T-helper 17 cell (primary cell): ENCODE measurements at places on chromosomes 12 and 14. TPM values are rescaled to one million over a fixed set of nuclear protein-coding genes. Genes with fewer than 3 reads are reported as not detected.

DNA sequence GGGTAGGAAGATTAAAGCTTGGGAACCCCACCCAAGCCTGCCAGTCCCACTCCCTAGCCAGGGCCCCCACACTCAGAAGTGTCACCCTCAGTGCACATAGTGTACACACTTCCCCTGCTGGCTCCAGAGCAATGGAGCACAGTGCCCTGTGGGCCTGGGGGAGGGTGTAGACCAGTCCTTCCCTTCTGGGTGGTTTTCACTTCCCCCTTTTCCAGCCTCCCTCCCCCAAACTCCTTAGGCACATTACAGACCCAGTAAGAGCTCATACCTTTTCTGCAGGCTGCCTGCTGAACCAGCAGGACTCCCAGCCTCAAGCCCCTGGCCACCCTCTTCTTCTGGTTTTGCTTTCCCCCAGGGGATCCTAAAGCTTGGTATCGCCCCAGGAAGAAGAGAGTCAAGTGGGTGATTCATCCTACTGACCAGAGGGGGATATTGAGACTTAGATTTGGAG, at the start of gene ZNF385A:
TSS of gene ZNF385A (minus strand) at position 143 of the 451 bp plus-strand sequence. CDS start 219 bp downstream, outside the sequence.
- H3K36me3 ChIP-seq: no peaks in the 10 kb centered on the region
- H3K4me3 ChIP-seq: no peak within 1 kb of the TSS
- H3K27ac ChIP-seq: no peak within 1 kb of the TSS
- H3K4me1 ChIP-seq: peaks cover 21% of the 10 kb centered on the region

MANSC4 gene
- not detected for total RNA-seq

DNA sequence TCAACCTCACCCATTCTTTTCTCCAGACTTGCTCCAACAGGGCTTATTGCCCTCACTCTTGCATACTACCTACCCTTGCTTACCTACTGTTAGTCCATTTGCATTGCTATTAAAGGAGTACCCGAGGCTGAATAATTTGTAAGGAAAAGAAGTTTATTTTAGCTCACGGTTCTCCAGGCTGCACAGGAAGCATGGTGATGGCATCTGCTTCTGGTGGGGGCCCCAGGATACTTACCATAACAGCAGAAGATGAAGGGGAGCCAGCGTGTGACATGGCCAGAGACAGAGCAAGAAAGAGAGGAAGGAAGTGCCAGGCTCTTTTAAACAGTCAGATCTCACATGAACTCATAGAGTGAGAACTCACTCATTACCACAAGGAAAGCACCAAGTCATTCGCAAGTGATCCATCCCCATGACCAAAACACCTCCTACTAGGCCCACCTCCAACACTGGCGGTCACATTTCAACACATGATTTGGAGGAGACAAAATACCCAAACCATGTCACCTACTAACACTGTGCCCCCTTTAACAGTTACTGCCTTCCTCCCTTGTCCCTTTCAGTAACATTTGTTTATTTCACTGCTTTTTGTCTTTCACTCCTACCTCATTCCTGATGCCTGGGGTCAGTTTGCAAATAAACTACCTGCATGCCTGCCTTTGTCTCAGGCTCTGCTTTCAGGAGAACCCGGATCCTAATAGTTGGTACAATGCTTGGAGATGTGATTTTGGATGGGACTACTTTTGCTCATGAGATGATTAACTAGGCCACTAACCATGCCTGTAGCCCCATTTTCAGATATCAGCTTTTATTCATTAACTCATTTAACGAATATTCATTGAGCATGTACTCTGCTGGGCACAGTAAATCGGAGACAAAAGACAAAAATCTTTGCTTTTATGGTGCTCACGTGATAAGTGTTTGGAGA, 41.6 kb upstream of the CSRP2 start:
- H3K4me3 ChIP-seq: no peak overlapping the region
- no peak for DNase-seq
- H3K36me3 ChIP-seq: peaks cover 2% of the 10 kb centered on the region
- H3K4me1 ChIP-seq: peaks cover 6% of the 10 kb centered on the region
- H3K27ac ChIP-seq: no peak overlapping the region
- peaks cover 39% of the 10 kb centered on the region for H3K27me3 ChIP-seq

PTPRQ gene
- not detected for total RNA-seq

DNA sequence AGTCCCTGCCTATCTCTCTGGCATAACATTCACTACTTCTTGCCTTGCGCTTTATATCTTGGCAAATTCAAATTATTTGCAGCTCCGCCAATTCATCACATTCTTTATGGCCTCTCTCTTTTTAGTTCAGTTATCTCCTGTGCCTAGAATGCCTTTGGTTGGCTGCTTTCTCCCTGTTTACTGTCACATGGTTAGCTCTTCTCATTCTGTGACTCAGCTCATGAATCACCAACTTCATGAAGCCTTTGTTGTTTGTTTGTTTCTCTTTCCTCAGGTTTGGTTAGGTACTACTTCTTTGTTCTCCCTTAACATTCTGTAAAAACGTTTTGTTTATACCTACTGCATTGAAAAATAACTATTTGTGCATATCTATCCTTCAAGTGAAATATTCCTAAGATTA, 376.5 kb upstream of the GARIN6 start:
- no peak for DNase-seq
- H3K27ac ChIP-seq: no peak overlapping the region
- H3K4me1 ChIP-seq: no peaks in the 10 kb centered on the region
- no peak overlapping the region for H3K4me3 ChIP-seq
- no peaks in the 10 kb centered on the region for H3K27me3 ChIP-seq

DNA sequence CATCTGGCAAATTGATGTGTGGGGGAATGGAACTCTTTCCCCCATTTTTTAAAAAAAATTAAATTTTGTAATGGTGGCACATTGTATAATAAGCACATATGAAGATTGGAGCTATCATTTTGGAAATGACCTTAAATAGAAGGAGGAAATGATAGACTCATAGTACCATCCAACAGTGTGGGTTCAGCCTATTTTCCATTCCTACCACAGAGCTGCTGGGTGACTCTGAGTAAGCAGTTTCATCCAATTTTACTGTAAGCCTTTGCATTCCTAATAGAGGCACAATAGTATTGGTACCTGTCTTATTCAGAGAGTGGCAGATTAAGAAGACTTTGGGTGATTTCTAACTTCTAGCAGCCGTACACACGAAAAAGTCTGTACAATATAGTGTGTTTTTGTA, 304.5 kb downstream of the RAD51B start:
- H3K36me3 ChIP-seq: no peaks in the 10 kb centered on the region
- no peaks in the 10 kb centered on the region for H3K27me3 ChIP-seq
- H3K4me3 ChIP-seq: no peak overlapping the region

DNA sequence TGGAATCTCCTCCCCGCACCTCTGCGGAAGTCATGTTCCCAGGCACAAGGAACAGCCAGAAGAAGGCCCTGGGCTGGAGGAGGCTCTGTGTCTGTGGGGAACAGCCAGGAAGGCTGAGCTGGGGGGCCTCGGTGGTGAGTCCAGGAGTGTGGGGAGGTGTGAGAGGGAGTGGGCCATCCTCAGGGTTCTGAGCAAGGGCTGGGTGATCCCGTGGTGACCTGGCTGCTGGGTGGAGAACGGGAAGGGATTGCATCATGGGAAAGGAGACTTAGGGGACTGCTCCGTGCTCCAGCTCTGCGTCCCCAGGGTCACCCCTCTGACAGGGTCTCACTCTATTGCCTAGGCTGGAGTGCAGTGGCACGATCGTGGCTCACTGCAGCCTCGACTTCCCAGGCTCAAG, 13.8 kb downstream of the AACS start:
- H3K4me3 ChIP-seq: no peak overlapping the region
- DNase-seq: no peak
- H3K27ac ChIP-seq: no peak overlapping the region
- peaks cover 10% of the 10 kb centered on the region for H3K36me3 ChIP-seq

DNA sequence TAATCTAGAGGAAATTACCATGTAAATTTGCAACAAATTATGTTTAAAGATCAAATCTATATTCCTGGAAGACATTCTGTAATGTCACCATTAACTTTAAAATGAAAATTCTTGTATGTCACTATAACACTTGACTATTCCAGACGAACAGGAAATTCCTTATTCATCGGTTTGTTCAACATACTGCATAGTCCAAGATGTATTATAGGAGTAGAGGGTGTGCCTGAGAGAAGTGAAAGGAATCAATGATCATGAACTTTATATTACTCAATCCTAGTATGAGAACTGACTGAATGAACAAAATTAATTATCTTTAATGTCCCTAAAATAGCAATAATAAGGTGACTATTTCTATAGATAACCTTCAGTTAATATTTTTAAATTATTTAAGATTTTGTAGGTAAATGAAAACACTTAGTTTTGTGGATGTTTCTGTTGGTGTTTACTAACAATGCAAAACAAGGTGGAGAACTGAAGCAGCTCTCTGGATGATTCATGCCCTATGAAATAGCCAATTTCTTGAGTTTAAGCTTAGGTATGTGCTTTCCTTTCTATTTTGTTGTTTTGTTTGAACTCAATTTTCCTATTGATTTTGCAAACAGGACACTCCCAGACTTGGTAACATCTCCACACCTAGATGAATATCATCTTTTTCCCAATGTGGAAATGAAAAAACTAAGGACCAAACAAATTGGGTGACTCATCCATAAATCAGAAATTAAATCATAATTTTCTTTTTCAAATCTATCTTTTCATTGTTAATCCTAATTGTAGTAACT, 18.2 kb upstream of the ITPR2 start:
- H3K27me3 ChIP-seq: peaks cover 11% of the 10 kb centered on the region
- no peak for DNase-seq
- H3K4me3 ChIP-seq: no peak overlapping the region
- H3K27ac ChIP-seq: no peak overlapping the region

DNA sequence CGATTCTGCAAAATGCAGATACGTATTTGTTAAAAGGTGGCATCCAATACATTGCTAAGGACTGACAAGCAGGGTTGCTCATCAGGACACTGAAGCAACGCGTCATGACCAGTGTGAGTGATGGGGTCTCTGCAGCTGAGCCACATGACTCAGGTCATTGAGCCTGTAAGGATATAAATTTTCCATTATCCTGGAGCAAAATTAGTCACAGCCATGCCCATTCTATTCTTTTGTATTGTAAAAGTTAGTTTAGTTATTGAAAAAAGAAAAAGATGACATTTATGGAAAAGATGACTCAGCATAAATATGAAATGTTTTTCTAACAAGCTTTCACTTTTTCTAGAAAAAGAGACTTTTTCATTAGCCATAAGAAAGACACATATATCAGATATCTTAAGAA, 268.0 kb upstream of the TMEM132C start:
- no peaks in the 10 kb centered on the region for H3K27me3 ChIP-seq
- no peak overlapping the region for H3K27ac ChIP-seq
- H3K4me1 ChIP-seq: no peaks in the 10 kb centered on the region
- no peak for DNase-seq
- H3K36me3 ChIP-seq: no peaks in the 10 kb centered on the region
- H3K4me3 ChIP-seq: no peak overlapping the region

- H3K4me1 ChIP-seq: peaks cover 7% of the 10 kb centered on the region
- no peak overlapping the region for H3K27ac ChIP-seq
- DNase-seq: no peak
- H3K36me3 ChIP-seq: no peaks in the 10 kb centered on the region
- no peak overlapping the region for H3K4me3 ChIP-seq
Observed at GRCh38 chr12:1855241-1855640, 34.9 kb downstream of the LRTM2 start.

DNA sequence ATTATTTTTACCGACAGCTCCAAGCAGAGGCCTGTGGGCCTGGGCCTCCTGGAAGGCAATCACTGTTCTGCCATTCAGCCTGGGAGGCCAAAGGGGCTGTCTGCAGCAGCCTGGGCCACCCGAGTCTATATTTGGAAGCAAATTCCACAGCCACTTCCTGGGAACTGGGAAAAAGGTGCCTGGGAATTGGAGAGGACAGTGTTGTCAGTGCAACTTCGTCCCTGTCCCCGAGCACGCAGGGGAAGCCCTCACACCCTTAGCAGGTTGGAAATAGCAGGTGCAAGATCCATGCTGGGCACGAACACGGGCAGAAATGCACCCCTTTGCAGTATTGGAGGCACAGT, 9.6 kb upstream of the TBX5 start:
- H3K27me3 ChIP-seq: peaks cover 53% of the 10 kb centered on the region
- H3K27ac ChIP-seq: no peak overlapping the region
- peaks cover 6% of the 10 kb centered on the region for H3K36me3 ChIP-seq
- no peak for DNase-seq

CARMIL3 gene
- not detected for total RNA-seq

CPNE6 gene
- not detected for total RNA-seq

ADCY4 gene
- 7.9 TPM for total RNA-seq

GRCh38 chr12:30015631-30016337, 232.0 kb upstream of the TMTC1 start:
- no peaks in the 10 kb centered on the region for H3K27me3 ChIP-seq
- H3K27ac ChIP-seq: no peak overlapping the region
- H3K36me3 ChIP-seq: no peaks in the 10 kb centered on the region
- no peaks in the 10 kb centered on the region for H3K4me1 ChIP-seq
- H3K4me3 ChIP-seq: no peak overlapping the region
- no peak for DNase-seq

KRT6B gene
- not detected for total RNA-seq

DNA sequence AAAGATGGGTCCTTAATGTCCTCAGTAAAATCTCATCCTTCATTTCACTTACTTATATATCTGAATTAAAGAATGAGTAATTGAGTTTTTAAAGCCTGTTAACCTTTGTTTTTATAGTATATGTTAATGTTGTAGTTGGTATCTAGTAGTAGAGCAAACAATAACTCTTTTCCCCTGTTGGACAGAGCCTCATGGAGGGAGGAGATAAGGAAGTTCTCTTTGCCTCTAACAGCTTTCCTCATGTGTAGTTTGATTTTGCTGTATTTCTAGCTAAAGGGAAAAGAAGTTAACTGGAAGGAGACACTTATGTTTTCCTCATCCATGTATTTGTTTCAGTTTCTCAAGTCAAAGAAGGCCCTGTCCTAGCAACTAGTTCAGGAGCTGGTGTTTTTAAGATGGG, 55.3 kb downstream of the RAD52 start:
- peaks cover 6% of the 10 kb centered on the region for H3K36me3 ChIP-seq
- DNase-seq: no peak
- H3K27ac ChIP-seq: no peak overlapping the region

DNA sequence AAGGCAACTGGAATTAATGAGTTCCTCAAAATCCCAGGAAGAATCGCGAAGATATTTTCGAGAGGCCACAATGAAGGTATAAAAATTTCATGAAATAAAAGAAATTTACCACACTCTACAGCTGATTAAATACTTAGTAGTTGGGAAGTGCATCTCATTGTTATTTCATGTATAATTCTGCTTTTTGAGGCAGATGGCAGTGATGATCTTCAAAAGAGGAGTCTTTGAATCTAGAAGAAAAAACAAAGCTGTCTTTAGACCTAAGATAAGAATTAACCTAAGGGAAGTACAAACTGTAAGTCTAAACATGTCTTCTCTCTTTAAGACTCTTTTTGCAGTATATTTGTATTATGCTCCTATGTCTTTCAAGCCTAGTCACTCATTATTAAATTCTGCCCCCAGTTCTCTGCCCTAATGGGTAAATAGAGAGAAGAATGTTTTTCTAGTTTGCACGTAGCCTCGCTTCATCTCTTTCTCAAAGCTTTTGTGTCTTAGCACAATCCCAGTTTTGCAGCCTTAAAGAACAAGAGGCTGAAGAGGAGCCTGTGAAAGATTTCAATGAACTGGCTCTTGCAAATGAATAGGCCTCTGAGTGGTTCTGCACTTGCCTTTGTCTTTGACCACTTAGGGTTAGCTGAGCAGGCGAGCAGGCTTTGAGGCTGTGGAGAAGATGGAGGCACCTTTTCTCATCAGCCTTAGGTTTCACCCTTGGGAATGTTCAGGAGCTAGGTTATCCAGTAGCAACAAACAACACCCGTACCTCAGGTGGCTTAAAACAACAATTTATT, 32.7 kb downstream of the CFAP54 start:
- DNase-seq: no peak
- no peak overlapping the region for H3K27ac ChIP-seq
- H3K27me3 ChIP-seq: no peaks in the 10 kb centered on the region
- no peak overlapping the region for H3K4me3 ChIP-seq

- H3K27ac ChIP-seq: no peak overlapping the region
- H3K27me3 ChIP-seq: no peaks in the 10 kb centered on the region
- DNase-seq: no peak
- H3K4me3 ChIP-seq: no peak overlapping the region
Observed at GRCh38 chr12:20018406-20018805, 349.9 kb upstream of the PDE3A start.
